NCI-H774 (cell line): ENCODE measurements at places on chromosomes 1 and 21.

GRCh38 chr1:13817906-13818305 lies 117.9 kb downstream of the PRDM2 start:
- no peak for DNase-seq

- no peak for DNase-seq
Observed at GRCh38 chr1:240998024-240998423, 359.0 kb downstream of the RGS7 start.

DNA sequence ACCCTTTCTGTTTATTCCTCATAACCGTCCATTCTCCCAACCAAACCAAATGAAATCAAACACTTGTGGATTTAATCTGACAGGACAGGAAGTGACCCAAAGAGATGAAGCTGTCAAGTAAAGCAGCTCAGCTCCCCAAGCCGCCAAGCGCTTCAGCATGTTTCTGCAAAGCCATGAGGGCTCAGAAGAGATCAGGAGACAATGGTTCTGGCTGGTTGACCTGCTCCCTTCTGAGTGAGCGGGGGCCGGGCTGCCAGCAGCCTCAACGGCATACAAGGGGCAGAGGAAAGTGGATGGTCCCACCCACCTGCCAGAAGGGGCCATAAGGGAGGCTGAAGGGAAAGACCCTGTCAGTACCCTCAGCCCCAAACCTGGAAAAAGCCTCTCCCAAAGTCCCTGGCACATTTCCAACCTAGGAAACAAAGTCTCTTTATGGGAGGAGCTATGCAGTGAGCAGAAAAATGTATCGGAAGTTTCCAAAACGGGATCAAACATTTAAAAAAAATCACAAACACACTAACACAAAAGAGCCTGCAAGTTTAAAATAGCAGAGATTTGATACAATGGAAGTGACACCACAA lies 45.4 kb downstream of the SLC45A1 start:
- DNase-seq: no peak

DNA sequence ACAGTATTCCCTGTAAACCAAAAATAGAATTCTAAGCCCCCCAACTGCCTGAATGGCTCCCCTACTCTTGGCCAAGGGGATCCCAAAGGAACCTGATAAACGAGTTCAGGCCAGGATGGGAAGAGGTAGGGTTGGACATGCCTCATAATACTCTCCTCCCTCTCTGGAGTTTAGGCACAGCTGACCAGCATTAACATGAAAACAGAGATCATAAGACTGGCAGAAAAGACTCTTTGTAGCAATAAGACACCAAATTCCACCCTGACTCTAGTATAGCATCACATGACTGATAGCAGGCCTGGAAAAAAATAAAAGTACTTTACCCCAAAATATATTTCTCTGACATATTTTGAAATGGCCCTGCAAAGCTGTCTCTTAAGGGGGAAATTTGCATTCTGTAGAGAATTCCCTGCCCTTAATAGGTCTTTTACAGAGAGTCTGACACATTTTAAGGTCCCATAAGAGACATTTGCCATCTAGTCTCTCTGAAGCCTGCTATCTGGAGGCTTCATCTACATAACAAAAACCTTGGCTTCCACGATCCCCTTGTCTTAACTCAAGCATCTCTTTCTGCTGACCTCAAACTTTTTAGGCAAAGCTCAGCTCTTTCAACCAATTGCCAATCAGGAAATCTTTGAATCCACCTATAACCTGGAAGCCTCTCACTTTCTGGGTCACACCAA lies 55.9 kb downstream of the SIK1 start:
- no peak for DNase-seq

DNA sequence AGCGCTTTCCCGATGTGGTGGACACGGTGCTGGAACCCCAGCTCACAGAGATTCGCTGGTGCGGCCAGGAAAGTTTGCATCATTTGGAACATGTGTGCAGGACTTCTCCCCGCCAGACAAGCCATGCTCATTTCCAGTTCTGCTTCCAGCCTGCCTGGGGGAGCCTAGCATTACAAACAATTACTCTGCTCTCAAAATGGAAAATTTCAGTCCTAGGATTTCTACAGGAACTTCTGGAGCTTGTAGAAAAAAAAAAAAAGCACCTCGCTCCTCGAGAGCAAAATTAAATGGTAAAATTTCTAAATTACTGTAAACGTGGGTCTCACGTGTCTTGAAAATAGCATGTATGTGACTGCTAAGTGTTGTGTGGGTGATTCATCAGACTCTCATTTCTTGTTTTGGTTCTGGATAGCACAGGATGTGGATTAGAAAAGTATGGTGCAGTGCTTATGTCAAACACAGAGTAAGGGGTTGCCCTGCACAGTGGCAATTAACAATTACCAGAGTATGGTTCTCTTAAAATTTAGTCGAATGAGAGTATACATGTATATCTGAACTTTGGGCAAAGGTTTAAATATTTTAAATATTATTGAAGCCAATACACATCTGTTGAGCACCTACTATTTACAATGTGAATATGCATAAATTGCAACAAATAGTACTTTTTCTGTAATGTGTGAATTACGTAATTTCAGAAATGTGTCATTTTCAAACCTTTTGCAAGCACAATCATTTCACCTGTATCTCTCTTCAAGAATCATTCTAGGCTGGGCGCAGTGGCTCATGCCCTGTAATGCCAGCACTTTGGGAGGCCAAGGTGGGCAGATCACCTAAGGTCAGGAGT lies 61.8 kb upstream of the PTGFRN start:
- DNase-seq: no peak

DNA sequence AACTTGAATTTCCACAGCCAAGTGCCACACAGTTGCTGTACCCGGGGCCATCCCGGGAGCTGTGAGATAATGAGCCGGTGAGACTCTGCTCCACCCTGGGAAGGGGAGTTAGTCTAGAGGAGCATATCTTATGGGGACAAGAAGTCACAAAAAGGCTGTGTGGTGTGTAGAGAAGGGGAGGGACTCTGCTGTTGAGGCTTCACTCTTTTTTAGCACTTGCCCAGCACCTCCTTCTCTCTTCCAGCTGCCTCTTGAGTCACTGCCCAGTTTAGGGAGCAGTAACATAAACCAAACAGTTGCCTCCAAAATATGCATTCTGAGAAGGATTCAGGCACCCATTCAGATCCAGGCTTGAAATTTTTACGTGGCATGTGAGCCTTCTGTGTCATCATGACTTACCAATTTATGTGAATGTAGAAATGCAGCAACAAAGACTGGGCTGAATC lies 744 bp upstream of the WDR26 start:
- DNase-seq: no peak

- DNase-seq: no peak
Observed at GRCh38 chr1:192626366-192627179, 9.4 kb upstream of the RGS13 start.
